ENCODE measurements at places on chromosomes 5 and 9. TPM values are rescaled to one million over a fixed set of nuclear protein-coding genes. Genes with fewer than 3 reads are reported as not detected.
A peak's percentile ranks its signal among the peaks of the same experiment; 100 is the strongest.

PDZD2 gene
- 0.63 TPM for total RNA-seq

OTP gene
- not detected for total RNA-seq

CARTPT gene
- total RNA-seq, result not detected

ANKRD20A1 gene
- 0.48 TPM for total RNA-seq

CCNJL gene
- total RNA-seq, result 0.48 TPM

AGXT2 gene
- total RNA-seq, result 50.8 TPM

HEMGN gene
- total RNA-seq, result 0.33 TPM

EPB41L4B gene
- 51.4 TPM for total RNA-seq

AMBP gene
- total RNA-seq, result 6,364 TPM

TMEM167A gene
- 46.1 TPM for total RNA-seq

SLC28A3 gene
- total RNA-seq, result 0.10 TPM

DTWD2 gene
- 4.6 TPM for total RNA-seq

PCDHAC1 gene
- 0.28 TPM for total RNA-seq

PHYHD1 gene
- total RNA-seq, result 70.8 TPM

IFNA7 gene
- not detected for total RNA-seq

HTR1A gene
- total RNA-seq, result not detected

ESM1 gene
- total RNA-seq, result not detected

GRXCR2 gene
- not detected for total RNA-seq

DNA sequence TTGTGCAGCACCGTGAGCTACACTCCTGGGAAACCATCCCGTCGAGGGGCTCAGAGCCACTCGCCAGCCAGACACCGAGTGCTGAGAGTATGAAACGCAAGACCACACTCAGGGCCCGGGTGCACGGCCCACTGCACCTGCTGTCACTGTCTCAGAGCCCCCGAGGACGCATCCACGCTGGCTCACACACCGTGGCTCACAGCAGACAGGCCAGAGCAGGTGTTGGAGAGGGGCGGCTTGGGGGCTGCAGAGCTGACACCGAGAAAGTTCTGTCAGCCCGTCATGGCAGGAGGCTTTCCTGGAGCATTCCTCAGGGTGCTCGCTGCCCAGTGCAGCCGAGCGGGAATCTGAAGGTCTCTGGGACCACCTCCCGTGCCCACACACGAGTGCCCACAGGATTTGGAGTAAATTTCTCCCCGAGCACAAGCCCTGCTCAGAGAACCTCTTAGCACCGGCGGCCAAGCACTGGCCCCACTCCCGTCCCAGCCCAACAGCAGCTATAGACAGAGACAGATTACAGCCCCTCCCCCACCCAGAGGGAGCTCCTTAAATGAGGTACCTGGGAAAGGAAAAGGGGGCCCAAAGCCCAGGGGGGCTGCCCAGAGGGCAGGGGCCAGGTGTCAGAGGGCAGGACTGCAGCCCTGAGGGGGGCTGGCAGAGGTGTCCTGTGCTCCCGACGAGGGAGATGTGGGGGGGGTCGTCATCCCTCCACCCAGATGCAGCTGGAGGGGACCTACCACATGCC lies 56.0 kb upstream of the SARDH start:
- no peak for DNase-seq

GRCh38 chr5:20683241-20683940 lies 695.4 kb upstream of the CDH18 start:
- DNase-seq, result no peak

DNA sequence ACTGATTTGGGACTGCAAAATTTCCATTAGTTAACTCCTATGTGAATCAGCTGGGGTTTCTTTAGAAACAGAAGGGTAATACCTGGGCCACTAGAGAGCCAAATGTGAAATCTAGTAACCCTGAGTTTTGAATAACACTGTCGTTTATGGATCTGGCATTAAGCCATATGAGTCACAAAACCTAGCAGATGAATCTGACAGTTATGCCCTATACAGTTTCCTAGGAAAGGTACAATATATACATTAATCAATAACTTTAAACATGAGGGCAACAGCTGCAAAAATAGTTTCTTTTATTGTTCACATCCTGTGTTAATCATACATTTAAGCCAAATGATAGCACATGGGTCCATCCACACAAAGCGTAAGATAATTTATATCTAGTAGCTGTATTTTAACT lies 56.9 kb downstream of the PAM start:
- DNase-seq, result no peak

DNA sequence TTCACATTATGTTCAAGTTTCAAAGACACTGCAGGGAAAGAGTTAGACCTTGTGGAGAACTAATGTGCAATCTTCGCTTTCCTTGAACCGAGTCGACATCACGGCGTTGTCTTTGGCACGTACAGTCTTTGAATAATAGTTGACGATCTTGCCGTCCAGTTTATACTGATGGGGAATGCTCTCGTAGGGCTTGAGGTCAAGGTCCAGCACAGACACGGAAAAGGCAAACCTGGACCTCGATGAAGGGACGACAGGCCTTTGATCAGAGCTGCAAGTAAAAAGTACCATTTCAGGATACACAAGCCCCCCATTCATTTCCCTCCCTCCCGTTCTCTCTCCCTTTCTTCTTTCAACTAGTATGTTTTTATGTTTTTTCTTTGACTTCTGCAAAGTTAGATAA lies 54.1 kb downstream of the IPPK start:
- DNase-seq, result peak; percentile 35

DNA sequence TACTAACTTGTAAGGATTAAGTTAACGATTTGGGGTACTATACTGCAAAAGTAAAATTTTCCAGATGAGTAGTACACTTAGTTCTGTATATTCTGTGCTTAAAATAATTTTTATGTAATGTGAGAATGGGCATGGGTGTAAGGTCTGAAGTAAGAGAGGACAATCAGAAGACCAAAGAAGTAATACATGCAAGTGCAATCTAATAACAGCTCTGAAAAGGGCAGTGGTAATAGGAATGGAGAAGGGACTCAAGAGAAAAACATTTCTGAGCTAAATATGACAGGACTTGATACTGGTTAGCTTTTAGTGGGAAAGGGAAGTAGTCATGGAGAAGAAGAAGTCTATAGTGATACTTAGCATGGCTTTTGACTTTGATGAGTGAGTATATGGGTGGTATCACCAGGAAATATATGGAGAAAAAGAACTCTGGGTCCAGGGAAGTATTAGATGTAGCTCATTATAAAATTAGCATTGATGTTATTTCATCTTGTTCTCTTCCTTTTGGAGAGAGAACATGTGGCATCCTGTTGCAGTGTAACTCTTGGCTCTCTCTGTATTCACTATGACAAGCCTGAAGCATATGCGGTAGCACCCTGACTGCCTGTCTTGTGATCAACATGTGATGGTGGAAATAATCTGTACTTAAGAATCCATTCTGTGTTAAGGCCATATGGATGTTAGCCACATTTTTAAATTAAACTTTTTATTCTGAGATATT lies 60.5 kb downstream of the ERCC6L2 start:
- DNase-seq, result no peak

DNA sequence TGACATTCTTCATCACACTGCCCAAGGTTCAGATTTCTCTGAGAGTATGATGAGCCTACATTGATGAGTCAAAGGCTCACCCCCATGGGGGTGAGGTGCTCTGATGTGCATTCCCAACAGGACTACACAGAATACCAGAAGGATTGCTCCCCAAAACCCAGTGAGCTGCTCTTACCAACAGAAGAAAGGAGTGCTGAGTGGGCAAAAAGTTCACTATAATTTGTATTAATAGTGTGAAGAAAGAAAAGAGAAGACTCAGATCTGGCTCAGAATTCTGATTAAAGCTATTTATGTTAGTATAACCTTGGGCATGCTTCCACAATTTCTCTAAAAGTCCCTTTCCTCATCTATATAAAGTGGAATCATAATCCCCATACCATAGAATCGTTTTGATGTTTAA lies 46.1 kb downstream of the PRKACG start:
- no peak for DNase-seq

DNA sequence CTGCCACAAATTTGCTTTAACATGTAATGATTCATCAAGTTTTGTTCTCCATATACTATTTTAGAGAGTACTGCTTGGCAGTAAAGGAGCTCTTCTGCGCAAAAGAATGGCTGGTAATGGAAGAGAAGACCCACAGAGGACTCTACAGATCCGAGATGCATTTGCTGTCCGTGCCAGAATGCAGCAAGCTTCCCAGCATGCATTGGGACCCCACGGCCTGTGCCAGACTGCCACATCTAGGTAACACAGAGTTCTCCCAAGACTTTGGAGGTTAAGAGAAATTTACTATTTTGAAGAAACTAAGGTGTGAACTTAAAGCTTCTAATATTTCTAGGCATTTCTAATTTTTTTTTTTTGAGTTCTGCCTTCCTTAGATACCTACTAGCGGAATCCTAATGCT lies 107.1 kb downstream of the MUSK start:
- no peak for DNase-seq

GRCh38 chr9:15942831-15943424 lies 390.1 kb downstream of the CCDC171 start:
- no peak for DNase-seq

DNA sequence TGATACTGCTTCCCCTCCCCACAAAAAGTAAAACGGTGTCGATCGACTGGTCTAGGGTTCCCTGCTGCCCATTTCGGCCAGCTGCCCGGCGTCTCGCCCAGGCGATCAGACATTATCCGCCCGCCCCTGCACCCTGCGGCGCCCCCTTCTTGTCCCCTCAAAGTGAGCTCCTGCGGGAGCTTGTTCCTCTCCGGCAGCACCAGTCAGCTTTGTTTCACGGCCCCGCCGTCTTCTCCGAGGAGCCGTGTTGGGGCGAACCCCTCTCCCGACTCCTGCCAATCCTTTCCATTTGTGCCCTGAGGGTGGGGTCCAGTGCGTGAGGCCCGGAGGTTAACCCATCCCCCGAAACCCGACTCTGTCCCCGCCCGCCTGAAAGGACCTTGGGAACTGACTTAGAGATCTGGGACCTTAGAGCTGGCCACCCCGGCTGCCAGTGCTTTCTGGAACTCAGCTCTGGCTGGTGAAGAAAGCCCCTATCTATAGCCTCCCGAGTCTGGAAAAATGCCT lies 518 bp downstream of the UBE2B start:
- peak; percentile 75 for DNase-seq

DNA sequence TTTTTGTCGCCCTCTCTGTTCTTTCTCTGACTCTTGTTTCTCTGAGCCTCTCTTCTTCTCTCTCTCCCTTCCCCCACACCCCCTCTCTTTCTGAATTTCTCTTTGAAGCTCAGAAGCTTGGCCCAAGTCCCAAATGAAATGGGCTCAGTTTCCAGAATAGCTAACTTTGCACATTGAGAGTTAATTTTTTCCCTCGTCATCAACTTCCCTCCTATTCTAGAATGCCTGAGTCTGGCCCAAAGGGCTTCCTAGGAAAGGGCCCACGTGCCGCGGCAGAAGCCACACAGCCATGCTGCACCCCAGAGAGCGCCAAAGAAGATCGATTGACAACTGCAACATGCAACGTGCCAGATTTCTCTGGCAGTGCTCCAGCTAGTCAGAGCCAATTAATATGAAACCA lies 588.8 kb upstream of the KLF4 start:
- DNase-seq, result no peak

DNA sequence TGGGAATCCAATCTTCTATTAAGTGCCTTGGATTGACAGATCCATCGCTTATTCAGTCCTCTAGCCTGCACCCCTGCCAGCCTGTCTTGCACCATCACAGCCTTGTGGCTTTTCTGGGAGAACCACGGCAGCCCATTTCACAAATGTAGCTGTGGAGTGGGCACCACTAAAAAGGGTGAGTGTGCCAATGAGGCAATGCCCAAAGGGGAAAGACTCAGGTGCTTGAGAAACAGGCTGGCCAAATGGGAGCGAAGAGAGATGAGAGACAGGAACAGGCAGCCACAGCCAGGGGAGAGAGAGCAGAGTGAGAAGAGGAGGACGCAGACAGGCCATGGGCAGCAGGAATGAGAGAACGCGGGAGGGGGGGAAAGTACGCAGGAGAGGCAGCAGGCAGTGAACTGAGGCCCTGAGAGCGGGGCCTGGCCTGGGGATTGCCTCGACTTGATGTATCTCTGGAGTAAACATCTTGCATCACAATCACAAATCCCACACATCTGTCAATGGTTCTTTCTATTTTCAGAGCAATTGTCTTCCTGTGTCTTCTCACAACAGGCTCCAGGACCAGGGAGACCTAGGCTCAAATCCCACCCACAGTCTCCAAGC lies 173.1 kb downstream of the SYK start:
- no peak for DNase-seq

- DNase-seq, result no peak
Observed at GRCh38 chr9:99569840-99570239, 251.8 kb upstream of the NR4A3 start.

DNA sequence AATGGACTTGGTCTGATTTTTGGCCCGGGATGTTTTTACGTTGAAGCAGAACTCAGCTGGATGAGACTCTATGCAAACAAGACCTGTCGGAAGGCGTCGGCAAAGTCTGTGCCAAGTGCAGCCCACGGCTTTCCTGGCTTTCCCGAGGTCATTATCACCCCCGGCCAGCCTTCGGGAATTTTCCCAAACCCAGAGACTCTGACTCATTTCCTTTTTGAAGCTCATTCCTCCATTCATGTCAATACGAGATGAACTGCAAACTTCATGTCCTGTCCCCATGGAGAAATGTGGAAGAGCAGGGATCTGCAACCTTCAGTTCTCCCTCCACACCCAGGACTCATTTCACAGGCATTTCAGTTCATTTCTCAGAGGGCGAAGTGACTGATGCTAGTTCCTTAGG lies 95.3 kb downstream of the IRX2 start:
- DNase-seq, result no peak

- DNase-seq, result no peak
Observed at GRCh38 chr9:133268335-133269056, 6.5 kb downstream of the ABO start.

DNA sequence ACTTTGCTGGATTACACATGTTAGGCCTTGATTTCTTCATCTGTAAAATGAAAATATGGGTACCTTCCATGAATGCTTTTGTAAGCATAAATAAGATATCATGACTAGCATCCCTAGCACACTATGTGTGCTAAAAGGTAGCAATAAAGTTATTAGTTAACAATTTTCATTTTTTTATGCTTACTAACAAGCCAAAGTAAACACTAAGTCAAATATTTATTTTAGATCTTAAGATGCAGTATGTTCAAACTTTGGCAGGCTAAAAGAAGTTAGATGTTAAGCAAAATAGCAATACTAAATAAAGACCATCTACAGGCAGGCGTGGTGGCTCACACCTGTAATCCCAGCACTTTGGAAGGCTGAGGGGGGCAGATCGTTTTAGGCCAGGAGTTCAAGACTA lies 169.1 kb downstream of the BNC2 start:
- DNase-seq, result no peak

DNA sequence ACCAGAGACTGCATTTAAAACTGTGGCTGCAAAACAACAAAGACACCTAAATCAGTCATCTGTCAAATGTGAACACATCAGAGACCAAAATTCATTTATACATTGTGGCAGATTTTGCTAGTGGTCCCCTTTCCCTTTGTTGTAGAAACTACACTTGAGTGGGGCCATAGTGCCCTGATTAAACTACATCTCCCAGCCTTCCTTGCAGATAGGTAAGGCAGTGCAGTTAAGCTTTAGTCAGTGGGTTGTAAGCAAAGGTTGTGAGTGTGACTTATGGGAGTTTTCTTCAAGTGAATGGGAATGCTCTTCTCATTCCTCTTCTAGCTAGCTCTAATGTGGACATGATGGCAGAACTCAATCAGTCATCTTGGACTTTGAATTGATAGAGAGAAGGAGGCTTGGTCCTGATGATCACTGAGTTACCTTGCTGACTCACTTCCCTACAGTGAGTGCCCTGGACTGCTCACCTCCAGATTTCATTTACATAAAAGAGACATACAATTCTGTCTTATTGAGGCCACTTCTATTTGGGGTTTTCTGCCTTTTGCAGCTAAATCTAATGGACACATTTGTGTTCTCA lies 35.2 kb upstream of the SPARC start:
- no peak for DNase-seq

GRCh38 chr5:143002459-143003327 lies 232.5 kb downstream of the ARHGAP26 start:
- DNase-seq, result no peak
